ENCODE measurements at places on chromosomes 2 and 18.

- DNase-seq = no peak
Measured at GRCh38 chr2:174827371-174828369, 63.4 kb upstream of the CHRNA1 start.

- no peak for DNase-seq
Measured at GRCh38 chr2:64459575-64459974, 5.6 kb downstream of the LGALSL start.

DNA sequence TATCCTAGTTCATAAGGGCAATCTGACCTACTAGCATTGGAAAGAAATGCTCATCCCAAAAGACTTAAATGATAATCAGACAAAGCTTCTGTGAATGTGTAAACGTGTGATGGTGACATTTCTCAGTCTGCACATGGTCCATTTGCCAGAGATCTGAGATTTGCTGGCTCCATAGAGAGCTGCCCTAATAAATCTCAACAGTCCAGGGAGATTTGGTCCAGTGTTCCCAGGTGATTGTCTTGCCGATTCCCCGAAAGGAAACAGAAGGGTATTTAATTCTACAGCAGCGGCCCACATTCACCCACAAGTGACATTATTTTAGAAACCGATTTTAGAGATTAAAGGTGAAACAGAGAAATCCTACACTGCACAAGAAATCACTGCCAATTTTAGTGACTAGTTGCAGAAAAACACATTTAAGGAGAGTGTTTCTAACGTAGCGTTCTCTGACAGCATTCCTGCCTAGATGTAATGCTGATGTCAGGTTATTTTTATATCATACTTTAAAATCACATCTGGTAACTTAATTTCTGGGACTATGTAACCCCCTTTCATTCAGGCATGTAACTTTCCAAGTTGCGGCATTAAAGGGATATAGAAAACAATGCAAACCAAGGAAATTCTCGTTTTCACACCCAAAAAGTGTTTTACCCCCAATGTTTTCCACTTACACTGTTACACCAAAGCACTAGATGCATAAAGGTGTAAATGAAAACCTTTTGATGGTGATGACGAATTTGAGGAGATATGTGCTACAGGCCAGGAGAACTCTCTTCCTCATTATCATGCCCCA lies 231.9 kb upstream of the FN1 start:
- no peak for DNase-seq

DNA sequence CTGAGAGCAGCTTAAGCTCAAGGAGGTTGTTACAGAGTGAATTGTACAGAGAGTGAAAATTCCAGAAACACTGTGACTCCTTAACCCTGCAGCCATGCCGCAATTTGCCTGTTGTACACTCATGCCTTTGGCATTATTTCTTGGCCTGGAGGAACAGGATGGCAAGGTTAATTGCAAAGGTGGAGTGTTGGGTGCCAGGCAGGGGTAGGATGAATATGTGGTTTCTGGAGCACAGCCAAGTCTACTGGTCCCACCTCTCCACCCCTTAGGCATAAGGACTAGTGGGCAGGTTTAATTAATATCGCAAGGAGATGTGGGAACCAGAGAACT lies 250.2 kb downstream of the LRRTM1 start:
- no peak for DNase-seq

DNA sequence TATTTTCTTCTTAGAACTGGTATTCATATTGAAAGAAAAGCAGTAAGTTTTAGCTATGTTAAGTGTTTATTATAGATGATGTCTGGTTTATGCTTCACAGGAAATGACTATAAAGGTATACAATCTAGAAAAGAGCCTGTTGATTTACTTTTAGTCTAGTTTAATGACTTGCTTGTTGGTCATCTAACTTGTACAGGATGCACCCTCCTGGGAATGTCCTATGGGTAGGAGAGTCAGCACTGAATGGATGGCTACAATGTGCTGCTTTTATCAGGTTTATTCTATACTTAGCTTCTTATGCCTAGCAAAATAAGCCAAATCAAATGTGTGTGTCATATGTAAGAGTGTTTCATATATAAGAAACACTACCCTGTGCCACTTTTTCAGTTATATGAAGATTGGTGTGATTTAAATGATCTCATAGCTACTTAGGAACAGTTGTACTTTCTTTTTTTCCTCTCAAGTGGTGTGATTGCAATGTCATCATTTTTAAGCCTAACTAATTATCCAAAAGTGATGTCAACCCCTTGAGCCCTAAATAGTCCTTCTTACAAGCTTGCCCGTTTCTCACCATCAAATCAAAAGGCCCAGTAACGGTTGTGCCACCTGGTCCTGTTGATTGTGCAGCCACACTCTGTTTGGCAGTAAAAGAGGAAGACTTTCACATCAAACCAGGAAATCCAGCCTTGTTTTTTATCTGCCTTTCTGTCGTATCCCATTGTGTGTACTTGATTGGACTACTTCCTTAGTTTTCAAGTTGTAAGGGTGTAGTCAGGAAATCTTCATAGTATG lies 176.0 kb downstream of the DIS3L2 start:
- DNase-seq = no peak

GRCh38 chr18:8787794-8788193 lies 82.4 kb downstream of the MTCL1 start:
- no peak for DNase-seq

DNA sequence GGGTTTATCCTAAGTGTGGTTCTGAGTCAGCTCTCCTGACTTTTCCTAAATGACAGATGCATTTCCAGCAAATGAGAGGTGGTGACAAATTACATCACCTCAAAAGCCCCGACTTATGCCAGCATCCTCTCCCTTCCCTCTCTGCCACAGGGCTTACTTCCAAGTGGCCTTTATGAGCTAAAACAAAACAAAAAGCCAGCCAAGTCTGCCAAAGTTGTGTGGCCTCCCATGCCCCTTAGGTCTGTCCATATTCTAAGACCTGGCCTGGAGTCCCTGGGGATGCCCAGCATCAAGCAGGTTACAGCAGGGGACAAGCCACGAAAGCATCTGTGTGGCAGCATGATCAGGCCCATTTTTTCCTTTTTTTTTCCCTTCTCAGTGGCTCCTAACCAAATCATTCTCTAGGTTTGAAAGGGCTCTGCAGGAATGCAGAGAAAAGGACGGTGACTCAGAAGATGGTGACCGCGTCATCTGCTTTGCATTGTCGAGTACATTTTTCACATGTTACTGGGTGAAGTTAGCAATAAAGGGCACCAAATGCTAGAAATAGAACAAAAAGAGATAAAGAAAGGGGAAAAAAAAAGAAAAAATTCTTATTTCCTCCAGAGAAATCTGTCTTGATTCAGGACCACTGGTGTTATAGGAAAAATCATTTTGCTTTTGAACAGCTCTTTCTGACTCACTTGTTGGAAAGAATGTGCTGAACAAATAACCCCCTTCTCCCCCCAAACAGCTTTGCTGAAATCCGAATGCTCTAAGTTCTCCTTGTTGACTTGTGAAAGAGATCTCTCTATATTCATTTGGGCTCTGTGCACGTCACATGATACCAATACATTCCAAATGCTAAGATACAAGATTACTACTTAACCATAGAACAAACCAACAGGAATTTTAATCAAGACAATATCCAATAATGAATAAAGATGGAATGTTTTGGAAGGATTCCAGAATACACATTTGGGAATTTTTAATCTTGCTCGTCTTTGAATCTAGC lies 178.7 kb downstream of the EN1 start:
- DNase-seq = no peak

DNA sequence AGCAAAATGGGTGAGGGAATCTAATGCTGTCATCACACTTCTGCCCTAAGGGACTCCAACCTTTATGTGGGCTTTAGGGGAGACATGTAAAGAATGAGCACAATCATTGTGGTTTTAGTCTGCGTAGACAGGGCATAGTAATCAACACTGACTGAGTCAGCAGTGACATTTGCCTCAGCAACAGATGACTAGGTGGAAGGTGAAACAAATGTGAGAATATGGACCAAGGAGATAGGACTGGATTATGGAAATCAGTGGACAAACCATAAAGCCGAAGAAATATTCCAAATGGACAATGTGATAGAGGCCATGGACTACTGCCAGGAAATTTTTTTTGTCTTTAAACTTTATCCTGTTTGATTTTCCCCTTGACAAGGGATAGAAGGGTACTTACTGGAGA lies 83.9 kb downstream of the PDK1 start:
- no peak for DNase-seq

GRCh38 chr2:118903551-118904479 lies 38.2 kb upstream of the MARCO start:
- no peak for DNase-seq

GRCh38 chr18:70377317-70377799 lies 88.5 kb downstream of the SOCS6 start:
- no peak for DNase-seq

- no peak for DNase-seq
Measured at GRCh38 chr2:240586919-240587800, 626 bp downstream of the CAPN10 start.

GRCh38 chr2:458425-458815 lies 170.5 kb upstream of the ALKAL2 start:
- no peak for DNase-seq

DNA sequence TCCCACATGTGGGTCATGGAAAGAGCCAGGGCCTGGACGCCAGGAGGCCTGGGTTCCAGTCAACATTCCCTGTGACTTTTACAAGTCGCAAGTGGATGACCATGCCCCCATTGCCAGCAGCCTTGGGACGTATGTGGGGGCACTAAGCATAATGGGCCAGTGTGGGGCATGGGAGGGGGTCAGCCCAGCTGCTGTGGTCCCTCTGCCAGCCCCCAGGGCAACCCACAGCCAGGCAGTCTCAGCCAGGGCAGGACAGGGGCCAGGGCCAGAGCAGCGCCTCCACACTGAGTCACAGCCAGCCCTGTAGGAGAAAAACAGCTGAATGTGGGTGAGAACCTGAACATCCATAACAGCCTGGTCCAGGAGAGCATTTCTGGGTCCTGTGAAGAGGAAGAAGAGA lies 173.2 kb downstream of the GFPT1 start:
- no peak for DNase-seq

DNA sequence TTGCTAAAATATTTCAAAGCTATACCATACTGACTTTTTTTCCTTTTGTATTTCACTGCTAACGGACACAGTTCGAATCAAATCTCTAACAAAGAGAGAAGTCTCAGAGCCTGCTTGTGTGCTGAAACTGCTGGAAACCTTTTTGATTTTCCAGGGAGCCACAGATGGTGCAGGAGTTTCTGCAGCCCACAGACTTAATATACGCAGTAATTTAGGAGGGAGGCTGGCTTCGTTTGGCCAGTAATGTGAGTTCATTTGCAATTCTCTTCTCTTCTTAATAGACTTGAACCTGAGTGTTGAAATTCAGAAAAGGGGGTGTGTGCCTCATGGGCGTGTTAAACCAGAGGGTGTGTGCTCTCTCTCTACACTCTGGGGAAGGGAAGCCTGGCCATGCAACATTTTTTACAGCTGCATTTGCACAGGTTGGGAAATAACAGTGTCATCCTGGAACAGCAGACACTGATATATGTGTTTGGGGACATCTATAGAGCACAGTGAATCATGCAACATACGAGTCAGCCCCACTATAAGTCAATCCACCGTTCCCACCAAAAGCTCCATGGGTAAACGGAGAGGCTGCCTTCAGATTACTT lies 333.0 kb downstream of the CLIP4 start:
- no peak for DNase-seq

- DNase-seq = no peak
Measured at GRCh38 chr2:73916666-73917065, 10.0 kb upstream of the DGUOK start.

DNA sequence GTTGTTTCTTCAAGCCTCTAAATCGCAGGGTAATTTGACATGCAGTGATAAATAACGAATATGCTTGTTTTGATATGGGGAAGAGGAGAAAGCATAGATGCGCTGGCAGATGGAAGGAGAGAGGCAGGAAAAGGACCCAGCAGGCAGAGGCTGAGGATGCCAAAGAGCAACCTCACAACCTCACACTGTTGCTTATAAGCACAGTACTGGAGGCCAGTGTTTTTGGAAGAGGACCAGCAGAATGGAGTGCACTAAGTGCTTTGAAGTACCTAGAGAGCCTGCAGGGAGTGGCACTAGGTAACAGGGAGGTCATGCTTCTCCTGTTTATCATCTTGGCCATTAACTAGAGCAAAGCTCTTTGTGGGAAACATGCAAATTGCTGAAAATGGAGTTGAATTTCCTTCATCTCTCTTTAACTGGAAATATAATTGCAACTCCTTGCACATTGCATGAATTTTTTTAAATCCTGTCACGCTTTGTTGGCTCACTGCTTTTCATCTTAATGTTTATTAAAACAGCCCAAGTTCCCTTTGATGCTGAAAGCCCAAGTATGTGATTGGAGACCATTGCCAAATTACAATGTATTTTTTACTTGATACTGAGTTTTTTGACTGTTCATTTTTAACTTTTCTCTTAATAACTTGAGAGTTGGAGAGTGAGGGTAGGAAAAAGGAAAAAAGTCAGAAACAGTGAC lies 236.4 kb downstream of the LRRTM1 start:
- DNase-seq = no peak

GRCh38 chr2:232306741-232307305 lies 71.7 kb upstream of the ALPP start:
- no peak for DNase-seq

- DNase-seq = peak; percentile 34
Measured at GRCh38 chr2:66433945-66434678, 813 bp upstream of the MEIS1 start.

GRCh38 chr2:231666171-231667095 lies 41.9 kb upstream of the PTMA start:
- DNase-seq = no peak

- DNase-seq = no peak
Measured at GRCh38 chr2:201821080-201821479, 14.7 kb downstream of the CDK15 start.

- DNase-seq = no peak
Measured at GRCh38 chr2:193891023-193891422, 1696.3 kb upstream of the TMEFF2 start.

GRCh38 chr2:221958224-221958623 lies 340.6 kb downstream of the PAX3 start:
- no peak for DNase-seq

DNA sequence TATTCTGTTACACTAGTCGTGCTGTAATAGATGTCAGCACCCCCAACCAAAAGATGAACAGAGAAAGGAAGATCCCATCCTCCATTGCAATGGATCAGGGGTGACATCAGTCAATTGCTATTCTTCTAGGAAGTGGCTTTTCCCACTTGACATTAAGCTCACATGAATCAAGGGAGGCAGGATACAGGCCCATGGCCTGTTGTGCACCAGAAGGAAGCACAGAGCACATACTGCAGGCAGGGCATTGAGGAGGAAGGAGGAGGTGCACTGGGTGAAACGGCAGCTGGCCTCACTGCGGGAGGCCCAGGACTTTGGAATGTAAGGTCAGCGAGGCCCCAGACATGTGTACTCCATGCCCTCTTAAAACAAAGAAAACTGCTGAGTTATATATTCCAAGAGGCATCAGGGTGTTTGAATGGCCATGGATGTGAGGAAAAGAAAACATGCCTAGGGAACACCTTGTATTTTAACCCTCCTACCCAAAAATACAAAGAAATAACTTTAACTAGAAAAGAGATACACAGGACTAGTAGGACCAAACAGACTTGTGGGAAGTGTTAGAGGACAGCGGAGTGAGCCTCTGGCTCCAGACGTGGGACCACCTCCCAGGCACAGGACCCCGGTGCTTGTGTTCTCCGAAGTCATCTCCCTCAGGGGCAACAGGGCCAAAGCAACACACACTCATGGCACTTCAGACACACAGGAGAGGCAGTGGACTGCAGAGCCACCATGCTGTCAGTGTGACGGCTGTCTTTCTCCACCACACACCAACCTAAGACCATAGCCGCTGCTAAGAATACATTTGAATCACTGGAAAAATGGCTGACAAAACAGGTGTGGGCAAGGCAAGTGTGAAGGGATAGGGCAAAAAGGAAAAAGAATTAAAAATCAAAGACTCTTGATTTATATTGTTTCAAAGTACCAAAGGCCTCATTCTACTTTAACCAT lies 51.4 kb upstream of the RIOK3 start:
- DNase-seq = no peak
